ENCODE measurements at places on chromosomes 4 and X.

GRCh38 chr4:166460769-166461550, 587.9 kb downstream of the TLL1 start:
- DNase-seq, result no peak

DNA sequence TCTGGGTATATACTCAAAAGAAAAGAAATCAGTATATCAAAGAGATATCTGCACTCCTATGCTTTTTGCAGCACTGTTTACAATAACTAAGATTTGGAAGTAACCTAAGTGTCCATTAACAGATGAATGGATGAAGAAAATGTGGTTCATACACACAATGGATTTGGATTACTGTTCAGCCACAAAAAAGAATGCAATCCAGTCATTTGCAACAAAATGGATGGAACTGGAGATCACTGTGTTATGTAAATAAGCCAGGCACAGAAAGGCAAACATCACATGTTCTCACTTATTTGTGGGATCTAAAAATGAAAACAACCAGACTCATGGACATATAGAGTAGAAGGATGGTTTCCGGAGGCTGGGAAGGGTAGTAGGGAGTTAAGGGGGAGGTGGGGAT, 17.6 kb upstream of the NXT2 start:
- DNase-seq, result no peak

DNA sequence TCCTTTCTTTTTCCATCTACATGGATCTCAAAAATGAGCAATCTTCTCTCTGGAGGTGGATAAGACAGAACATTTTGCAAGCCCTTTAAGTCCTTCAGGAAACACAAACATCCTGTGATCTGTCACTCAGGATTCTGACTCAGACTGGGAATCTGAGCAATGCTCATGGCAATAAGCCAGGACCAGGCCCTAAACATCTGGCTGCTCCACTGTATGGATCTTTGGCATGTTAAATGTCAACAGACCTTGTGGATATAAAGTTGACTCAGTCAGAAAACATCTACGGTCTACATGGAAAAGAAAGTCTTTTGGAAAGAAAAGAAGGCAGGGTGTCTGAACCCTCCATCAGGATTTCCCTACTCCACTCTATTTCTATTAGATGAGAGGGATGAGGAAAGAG, 17.8 kb upstream of the CHIC2 start:
- DNase-seq, result no peak

GRCh38 chr4:175705407-175705806, 106.7 kb downstream of the GPM6A start:
- DNase-seq, result no peak

DNA sequence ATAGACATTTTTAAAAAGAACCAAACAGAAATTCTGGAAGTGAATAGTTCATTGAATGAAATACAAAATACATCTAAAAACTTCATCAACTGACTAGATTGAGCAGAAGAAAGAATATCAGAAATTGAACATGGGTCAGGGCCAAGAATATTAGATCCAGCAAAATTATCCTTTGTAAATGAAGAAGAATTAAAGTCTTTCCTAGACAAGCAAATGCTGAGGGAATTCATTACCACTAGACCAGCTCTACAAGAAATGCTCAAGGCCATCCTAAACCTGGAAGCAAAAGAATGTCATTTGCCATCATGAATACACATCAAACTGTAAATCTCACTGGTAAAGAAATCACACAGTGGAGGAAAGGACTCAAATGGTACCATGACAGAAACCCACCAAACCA, 72.7 kb upstream of the RPL34 start:
- DNase-seq, result no peak

DNA sequence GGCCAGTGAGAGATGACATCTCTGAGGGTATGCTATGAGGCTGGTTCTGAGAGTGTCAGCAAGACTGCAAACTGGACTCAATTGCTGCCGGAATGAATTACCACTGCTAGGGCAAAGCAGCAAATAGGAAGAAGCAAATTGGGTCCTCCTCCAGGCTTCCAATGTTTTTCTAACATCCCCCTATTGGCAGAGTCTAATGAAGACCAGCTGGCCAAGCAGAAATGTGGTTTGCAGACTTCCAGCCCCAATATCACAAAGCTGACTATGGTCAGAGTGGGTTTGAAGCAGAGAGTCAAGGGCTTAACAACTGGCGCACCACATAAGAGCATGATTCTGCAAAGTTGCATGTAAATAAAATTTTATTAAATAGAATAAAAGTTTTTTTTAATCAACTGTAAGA, 225.4 kb upstream of the GLRA2 start:
- DNase-seq, result no peak

- DNase-seq, result no peak
Measured at GRCh38 chr4:46016306-46016705, 107.5 kb downstream of the GABRG1 start.

GRCh38 chrX:69203638-69204037, 38.4 kb upstream of the PJA1 start:
- DNase-seq, result no peak

DNA sequence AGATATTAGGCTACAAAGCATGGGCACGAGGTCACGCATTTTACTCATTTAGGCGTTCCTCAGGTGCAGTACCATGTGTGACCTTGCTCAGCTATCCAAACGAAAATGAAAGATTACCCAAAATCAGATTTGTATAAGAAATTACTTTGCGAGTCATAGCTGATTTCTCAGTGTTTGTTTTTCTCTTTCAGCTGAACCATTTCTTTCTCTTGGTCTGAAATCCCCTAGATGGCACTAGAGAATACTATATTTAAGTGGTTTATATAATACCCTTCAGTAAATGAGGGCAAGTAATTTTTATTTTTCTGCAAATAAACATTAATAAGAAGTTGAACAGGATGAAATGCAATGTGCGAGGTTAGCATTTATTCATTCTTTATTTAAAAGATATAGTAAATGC, 496.6 kb downstream of the STIM2 start:
- DNase-seq, result no peak

DNA sequence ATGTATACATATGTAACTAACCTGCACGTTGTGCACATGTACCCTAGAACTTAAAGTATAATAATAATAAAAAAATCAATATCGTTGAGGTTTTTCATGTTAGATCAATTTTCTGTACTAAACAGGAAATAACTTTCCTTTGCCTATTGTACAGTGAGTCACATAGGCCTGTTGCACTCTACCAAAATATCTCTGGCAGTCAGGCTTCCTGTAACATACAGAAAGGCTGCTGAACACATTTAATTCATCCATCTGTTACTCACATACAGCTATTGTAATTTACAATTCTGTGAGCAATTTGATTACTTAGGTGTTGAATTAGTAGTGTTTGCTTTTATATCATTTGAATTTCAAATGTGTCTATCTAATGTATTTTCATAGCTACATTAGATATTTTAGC, 427.8 kb downstream of the TMA16 start:
- no peak for DNase-seq

DNA sequence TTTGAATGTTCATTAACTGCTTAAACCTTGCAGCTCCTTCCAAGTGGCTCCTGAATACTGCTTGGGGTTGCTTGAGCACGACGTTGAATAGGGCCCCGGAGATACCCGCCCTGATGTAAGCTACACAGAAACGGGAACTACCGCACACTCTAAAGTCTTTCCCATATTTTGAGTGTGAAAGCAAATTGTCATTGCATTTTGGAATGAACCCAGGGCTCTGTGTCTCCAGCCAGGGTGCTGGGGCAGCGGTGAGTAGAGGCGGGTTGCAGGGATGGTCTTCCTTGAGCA, 59.4 kb upstream of the HELT start:
- no peak for DNase-seq

DNA sequence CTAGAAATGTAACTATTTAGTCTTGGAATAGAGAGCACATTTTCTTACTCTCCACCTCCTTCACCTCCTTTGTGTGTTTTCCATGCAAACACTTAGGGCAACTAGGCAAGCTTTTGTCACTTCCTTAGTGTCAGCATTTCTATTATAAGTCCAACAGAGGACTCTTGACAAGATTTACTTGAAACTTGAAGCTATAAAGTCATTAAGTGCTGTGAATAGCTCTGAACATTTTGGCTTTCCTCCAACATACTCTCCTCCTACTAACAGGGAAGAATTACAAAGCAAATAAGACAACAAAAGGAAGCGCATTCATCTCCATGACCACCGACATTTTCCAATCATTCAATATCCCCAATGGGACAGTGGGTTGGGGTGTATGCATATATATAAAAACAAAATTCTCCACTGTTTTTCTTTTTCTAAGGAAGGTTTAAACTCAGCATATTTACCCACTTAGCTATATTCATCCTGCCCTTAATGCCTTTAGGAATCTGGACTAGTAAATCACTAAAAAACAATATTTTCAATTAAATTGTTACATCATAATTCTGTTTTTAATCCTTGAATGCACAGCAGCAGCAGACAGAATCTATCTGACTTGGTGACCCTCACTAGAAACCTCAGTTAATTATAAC, 264.6 kb downstream of the SNCA start:
- DNase-seq, result no peak

GRCh38 chr4:128649575-128650205, 159.8 kb upstream of the JADE1 start:
- DNase-seq, result no peak

DNA sequence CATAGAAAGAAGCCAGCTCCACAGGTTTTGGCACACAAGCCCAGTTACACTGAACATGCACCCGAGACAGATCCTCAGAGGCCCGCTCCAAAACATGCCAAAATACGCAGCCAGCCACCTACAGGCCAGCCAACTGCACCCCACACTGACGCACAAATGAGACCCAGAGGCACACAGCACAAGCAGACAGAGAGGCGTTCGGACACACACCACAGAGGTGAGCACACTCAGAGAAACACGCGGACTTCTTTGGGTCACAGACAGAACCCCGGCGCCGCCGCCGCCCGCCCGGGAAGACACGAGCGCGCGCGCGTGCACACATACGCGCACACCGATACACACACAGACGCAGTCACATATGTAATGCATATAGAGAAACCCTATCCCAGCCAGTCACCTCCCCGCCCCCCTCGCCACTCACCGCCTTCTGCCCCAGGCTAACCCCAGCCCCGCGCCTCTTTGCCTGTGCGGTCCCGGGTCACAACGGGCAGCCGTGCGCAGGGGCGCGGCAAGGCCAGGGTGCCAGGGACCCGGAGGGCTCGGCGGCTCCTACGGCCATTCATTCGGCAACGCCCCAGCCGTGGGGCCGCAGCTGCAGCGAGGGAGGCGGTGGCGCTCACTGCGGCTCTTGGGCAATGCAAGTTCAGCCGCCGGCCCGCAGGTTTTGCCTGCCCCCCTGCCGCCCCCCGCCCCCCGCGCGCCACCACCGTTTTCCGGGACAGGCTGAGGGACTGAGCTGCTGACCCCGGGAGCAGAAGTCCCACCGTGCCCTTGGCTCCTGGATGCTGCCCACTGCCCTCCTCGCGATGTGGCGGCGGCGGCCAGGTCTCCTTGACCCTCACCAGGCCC, 553 bp downstream of the SEPTIN6 start:
- peak; percentile 64 for DNase-seq

DNA sequence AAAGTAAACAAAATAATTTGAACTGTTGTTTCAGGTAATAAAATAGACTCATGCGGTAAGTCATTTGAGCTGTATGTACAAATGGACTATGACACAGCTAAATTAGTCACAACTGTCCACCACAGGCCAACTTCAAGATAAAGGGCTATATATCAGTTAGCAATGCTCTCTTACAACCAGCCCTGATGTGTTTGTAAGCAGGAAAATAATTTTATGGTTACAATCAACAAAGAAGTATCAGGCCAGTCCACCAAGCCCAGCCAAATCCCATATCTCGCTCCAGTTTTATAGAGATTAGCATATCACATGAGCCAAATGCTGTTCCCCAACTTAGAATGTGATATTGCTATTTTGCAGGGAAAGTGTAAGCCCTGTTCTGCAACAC, 511 bp upstream of the DUSP21 start:
- no peak for DNase-seq

DNA sequence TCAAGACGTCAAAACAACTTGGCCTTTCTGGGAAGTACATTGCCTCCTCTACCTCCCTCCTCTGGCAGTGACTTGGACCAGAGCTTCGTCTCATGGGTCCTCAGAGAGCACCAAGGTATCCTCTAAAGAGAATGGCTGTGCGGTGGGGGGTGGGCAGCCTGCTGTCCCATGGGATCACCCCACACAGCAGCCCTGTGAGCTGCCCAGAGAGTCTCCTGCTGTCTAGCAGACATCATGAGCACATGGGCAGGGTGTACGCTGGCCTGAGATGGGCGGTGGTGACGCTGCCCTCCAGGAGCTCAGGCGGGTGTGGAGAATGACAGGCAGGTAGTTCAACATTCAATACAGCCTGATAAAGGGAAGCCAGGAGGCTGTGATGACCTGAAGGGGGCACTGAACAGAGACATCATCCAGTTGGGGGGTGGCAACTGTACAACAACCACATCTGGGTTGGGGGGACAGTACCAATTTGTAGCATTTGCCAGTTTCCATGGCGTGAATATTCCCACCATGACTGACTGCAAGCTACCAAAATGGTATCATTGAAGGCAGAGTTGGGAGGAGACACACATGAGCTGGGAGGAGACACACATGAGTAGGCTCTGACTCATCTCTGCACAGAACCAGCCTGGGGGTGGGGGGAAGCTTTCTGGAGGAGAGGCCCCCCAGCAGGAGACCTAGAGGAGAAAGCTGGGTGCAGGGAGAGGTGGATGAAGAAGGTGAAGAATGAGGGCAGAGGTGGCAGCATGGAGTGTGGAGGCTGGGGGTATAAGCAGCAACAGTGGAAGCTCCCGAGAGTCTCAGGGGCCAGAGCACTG, 35.9 kb downstream of the C4orf50 start:
- peak; percentile 34 for DNase-seq

- DNase-seq, result peak; percentile 41
Measured at GRCh38 chrX:148500423-148501385, at the start of gene AFF2. AFF2 (plus strand) TSS chrX:148500617; CDS start chrX:148501098, 481 bp downstream.

DNA sequence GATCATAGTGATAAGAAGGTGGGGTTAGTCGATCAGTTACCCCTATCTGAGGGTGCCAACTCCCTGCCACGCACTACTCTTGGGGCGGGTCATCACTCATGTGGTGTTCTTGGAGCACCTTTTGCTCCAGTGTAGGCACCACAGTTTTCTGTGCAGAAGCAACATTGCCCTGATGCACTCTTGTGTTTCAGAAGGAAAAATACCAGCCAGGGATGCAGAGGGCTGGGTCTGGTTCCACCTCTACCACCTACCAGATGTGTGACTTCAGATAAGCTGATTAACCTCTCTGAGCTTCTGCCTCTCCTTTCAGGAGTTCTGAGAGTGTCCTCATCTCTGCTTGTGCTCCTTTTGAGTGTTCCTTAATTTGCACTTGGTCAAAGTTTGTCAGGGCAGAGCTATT, 29.9 kb upstream of the PROM1 start:
- DNase-seq, result no peak

GRCh38 chrX:110218591-110218990, 99.3 kb downstream of the AMMECR1 start:
- DNase-seq, result no peak

GRCh38 chrX:39516427-39516841, 581.3 kb downstream of the BCOR start:
- no peak for DNase-seq

Data from GM12865 (cell line).